ENCODE measurements at places on chromosomes 7 and 10. TPM values are rescaled to one million over a fixed set of nuclear protein-coding genes. Genes with fewer than 3 reads are reported as not detected.

The TAS2R5 gene
- 1.1 TPM for total RNA-seq

The FOXP2 gene
- total RNA-seq = 0.25 TPM

The CCL24 gene
- not detected for total RNA-seq

The H2BK1 gene
- total RNA-seq = 4.1 TPM

The GUSB gene
- 31.4 TPM for total RNA-seq

The CPA2 gene
- total RNA-seq = not detected

The ITIH5 gene
- total RNA-seq = not detected

The C10orf105 gene
- 0.31 TPM for total RNA-seq

The RTKN2 gene
- 3.8 TPM for total RNA-seq

The KLHL7 gene
- total RNA-seq = 14.5 TPM

The ZNF680 gene
- 8.3 TPM for total RNA-seq

The UCN3 gene
- not detected for total RNA-seq

The SAMD9 gene
- 25.4 TPM for total RNA-seq

The CC2D2B gene
- 0.17 TPM for total RNA-seq

The CPED1 gene
- total RNA-seq = 0.40 TPM

The HNRNPH3 gene
- total RNA-seq = 165 TPM
